ENCODE measurements at places on chromosomes 2 and 18.

- no peak for DNase-seq
These were observed 281.9 kb downstream of the SRBD1 start for GRCh38 chr2:45329045-45329677.

GRCh38 chr2:41180387-41180786, 728.5 kb upstream of the SLC8A1 start:
- DNase-seq = no peak

GRCh38 chr2:223047260-223047761, 4.7 kb upstream of the KCNE4 start:
- no peak for DNase-seq

DNA sequence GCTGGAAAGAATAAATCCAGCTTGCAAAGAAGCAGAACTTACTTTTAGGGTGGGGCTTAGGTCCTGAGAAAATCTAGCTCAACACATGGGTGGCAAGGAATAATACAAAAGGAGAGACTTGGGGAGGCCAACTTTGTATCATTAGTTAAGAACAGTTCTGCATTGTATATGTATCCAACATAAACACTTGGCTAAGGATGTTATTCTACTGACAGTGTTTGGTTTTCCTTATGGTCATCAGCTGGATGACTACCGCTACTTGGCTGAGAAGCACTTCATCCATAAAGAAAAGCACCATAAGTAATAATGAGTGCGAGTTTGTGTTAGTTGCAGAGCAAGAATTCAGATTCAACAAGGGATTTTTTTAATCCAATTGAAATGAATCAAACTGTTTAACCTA, 614.9 kb downstream of the ARHGAP15 start:
- no peak for DNase-seq

DNA sequence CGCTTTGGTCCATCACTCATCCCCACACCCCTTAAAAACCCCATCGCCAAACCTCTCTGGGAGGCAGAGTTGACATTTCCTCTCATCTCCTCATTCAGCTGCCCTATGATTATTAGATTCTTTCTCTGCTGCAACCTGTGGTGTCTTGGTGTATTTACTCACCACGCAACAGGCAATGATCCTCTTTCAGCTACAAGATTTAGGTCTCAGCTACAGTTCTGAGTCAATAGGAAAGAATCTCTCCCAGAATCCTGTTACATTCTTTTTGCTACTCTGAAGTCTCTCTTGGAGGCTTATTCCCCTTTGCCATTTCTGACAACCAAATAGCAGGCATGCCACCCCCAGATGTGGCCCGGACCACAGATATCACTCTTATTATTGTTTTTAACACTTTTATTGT, 468.3 kb upstream of the GYPC start:
- no peak for DNase-seq

DNA sequence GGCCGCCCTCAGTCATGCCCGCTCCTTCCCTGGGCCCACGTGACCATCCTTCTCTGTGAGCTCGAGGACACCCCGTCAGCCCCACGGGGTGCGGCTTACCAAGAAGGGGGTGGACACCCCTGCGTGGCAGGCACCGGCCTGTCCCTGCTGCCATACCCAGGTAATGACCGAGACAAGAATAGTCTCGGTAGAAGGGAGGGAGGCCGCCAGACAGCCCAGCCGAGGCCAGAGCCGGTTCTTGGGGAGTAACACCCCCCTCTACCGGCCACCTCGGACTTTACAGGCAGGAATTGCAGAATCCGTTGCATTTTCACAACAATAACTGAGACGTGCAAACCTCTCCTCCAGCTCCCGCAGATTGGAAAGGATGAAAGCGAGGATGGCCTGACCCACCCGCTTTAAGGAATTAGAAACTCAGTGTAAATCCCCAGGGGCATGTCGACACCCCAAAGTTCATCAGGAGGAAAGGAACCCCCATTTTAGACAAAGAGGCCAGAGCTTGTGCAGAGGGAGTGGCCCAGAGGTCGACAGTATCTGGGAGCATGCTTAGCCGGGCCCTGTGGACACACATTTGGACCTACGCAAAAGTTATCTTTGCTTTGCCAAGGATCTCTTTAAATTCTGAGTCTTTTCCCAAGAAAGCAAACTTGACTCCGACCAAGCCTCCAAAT, 60.1 kb upstream of the GLI2 start:
- DNase-seq = no peak

DNA sequence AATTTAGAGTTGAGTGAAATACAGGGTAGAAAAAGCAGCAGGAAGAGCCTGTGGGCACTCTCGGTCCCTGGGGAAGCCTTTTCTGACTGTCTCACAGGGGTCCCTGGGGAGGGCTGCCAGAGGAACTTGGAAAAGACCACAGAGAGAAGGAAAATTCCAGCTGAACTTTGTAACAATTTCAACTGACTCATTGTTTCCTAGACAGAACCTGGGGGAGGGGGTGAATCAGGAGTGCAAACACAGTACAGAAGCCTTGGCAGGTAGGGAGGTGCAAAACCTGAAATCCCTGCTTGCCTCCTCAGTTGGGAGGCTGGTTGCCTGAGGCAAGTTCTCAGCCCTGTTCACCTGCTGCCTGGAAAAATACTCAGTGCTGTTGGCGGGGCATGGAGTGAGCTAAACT, 106.8 kb downstream of the GRB14 start:
- DNase-seq = no peak

GRCh38 chr18:56035546-56035945, 447.6 kb upstream of the TCF4 start:
- no peak for DNase-seq

GRCh38 chr2:169119851-169120250, 50.5 kb downstream of the DHRS9 start:
- no peak for DNase-seq

- no peak for DNase-seq
These were observed 173.7 kb downstream of the TTC32 start for GRCh38 chr2:19728125-19728524.

DNA sequence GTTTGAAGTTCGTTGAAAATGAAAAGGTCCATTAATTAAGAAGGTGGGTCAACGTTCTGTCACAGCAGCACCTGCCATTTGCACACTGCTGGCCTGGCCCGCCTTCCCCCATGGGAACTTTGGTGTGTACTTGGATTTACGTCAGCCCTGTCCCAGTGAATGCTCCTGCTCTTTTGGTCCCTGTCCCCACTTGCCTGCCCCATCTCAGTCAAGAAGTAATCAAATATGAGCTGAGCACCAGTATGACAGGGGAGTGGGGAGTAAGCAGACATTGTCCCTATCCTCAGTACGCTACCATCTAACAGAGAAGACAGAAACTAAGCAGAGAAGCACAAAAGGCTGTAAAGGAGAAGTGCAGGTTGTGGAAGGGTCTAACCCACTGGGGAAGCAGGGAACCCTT, 65.1 kb downstream of the SLC4A3 start:
- DNase-seq = no peak

DNA sequence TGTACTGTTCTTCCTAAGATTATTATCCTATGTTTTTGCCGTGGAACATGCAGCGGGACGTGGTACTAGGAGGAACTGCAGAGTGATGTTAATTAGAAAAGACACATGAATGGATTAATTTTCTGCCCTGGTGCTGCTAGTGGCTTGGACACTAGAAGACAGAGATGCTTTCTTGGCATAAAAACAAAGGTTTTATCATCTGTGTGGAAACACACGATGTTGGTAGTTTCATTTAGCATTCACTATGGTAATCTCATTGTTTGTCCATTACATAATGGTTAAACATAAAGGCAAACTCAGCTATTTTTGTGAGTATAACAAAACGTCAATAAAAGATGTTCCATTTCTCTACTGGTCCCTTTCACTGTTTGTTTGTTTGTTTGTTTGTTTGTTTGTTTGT, 22.8 kb downstream of the COL6A3 start:
- no peak for DNase-seq
